ENCODE measurements at places on chromosomes 11 and 22. TPM values are rescaled to one million over a fixed set of nuclear protein-coding genes. Genes with fewer than 3 reads are reported as not detected.

- peak; percentile 73 for DNase-seq
Observed at GRCh38 chr11:11178671-11179638, 174.1 kb downstream of the CSNK2A3 start.

DNA sequence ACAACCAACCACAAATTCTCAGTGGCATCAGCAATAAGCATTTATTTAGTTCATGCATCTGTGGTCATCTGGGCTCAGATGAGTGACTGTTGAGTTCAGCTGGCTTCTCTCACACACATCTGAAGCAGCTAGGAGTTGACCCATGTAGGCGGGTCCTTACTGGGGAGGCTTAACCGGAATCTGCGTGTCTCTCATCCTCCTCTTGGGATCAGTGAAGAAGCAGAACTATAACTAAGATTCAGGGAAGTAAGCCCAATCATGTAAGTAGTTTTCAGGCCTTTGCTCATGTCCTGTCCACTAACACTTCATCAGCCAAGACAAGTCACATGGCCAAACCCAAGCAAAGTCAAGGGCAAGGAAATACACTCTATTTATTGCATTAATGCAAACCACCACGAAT lies 236.2 kb downstream of the C11orf87 start:
- DNase-seq: no peak

DNA sequence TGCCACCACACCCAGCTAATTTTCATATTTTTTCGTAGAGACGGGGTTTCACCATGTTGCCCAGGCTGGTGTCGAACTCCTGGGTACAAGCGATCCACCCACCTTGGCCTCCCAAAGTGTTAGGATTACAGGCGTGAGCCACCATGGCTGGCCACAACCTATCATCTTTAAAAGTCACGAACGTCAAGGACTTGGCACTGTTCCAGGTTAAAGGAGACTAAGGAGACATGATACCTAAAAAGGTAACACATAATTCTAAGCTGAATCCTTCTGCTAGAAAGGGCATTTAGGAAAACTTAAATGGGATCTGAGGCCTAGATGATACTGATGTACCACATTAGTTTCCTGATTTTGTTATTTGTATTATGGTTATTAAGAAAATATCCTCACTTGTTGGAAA lies 43.3 kb upstream of the SYT9 start:
- DNase-seq: no peak

- DNase-seq: no peak
Observed at GRCh38 chr11:69352166-69352565, 58.2 kb downstream of the MYEOV start.

The UCP3 gene
- 1.2 TPM for total RNA-seq

DNA sequence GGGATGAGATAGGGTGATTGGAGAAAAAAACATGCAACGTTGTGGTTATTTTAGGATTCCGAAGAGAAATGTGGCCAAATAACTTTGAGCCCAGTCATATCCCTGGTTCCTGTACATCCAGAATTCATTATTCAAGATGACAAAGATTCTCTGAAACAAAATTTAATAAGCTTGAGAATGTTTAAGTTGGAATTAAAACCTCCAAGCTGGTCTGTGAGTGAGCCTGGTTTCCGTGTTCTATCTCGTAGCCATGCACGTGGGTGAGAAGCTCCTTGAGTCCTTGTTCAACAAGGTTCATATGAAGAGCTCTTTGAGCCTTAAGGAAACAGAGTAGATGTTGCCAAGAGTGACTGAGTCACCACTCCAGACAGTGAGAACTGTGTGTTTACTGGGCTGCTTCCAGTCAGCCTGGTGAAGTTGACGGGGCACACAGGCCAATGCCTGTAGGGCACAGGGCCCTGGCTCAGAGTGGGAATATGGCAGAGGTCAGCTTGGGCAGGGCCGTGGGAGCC lies 206.5 kb downstream of the NAV2 start:
- peak; percentile 97 for DNase-seq

DNA sequence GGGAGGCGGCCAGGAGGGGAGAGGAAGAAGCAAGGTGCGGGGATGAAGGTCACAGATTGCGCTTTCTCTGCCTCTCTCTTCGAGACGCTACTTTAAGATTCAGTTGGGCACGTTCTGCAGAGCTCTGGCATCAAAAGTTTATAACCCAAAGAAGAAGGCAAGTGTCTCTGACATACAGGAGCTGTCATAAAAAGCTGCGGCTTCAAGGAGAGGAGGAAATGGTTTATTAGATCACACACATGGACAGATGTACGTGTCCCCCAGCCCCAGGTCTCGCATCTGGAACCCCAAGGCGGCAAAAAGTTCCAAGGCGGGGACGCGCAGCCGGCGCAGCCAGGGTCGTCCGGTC lies 589.0 kb downstream of the OPCML start:
- no peak for DNase-seq

The GRAMD1B gene
- total RNA-seq: 82.1 TPM

DNA sequence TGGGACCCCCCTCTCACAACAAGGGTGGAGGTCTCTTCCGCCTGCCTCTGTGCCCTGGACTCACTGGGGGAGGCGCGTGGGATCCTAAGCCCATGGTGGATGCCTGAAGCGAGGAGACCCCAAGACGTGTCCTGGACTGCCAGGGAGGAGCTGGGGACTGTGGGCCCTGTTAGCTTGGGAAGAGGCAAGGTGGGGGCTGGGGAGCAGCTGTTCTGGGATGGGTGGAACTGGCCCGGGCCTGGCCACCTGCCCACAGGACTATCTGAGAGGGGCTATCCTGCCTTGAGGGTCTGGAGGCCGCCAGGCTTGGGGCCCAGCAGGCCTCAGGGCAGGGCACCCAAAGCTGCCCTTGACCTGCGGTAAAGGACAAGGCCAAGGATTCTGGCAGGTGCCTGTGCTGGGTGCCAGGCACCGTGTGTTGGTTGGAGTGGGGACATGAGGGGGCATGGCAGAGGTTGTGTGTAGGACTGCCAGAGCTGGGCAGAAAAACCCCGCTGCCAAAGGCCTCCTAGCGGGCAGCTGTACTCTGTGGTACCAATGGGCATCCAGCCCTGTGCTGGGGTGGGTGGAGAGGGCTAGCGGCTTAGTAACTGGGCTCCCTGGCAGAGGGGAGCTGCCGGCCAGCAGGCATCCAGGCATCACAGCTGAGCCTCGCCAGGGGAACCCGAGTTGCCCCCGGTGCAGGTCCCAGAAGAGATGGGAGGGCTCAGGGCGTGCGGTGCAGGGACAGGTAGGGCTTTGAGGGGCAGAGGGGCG lies 670 bp downstream of the LSP1 start:
- DNase-seq: no peak

The SUSD2 gene
- total RNA-seq: 1.6 TPM

The USP2 gene
- total RNA-seq: 1.8 TPM

DNA sequence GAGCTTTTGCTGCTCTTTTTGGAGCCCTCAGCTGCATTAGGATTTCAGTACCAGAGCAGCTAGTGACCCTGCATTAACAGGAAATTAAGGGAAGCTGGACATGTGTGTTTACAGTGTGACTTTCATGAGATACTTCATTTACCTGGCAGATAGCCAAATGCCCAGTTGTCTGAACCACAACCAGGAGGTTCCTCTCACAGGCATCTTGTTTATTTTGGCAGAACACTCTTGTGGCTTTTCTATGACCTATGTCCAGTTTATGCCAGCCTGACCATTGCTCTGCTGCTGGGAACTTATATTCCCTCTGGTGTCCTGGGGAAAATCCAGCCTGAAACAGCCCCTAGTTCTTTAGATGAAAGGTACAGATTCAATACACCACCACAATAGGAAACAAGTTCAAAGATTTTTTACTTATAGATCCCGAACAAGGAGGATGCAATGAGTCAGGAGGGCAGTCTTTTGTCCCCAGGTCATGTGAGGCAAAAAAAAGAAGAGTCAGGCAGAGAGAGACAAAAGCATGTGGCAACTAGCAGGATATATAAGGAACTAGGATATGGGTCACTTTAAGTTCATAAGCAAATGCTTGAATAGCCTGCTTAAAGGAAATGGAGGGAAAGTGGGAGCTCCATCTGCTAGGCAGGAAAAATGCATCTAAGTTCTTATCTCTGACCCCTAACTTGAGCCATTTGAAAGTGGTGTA lies 379.3 kb downstream of the INSC start:
- peak; percentile 7 for DNase-seq

- no peak for DNase-seq
Observed at GRCh38 chr11:35515224-35515623, 10.2 kb downstream of the PAMR1 start.

DNA sequence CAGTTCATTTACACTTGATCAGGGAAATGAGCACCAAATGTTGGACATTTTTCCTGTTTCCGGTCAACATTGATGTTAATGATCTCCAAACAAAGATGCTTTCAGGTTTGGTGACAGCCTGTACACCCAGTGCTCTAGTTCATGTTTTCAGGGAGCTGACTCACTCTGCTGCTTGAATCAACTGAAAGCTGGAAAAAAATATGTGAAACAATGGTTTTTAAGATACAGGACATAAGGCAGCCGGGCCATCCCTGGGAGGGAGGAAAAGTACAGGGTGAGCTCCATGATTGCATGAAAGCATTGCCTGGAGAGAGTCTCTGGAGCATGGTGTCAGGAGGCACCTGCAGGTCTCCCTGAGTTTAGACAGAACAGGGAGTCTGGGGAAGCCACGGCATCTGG lies 259.6 kb downstream of the TBC1D22A start:
- no peak for DNase-seq

DNA sequence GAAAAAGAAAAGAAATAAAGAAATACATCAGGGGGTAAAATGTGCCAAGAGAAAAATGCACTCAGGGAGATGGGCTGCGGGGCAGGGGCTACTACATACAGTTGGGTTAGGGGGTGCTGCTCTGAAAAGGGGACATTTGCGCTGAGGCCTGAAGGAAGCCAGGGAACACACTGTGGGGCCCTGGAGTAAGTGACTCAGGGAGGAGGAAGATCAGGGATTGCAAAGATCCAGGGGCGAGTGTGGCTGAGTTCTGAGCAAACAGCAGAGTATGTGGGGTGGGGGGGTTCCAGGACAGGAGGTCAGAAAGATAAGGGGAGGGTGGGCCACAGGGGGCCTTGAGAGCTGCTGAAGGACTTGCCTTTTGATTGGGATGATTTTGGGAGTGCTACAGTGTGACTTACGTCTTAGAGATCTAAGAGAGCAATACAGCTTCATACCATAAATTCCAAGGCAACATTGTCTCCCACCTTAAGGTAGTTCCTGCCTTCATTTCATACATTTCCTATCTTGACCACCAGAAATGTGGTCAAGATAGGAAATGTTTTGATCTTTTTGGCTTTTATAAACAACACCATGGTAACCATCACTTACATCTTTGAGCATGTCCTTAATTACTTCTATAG lies 5.8 kb downstream of the A4GALT start:
- no peak for DNase-seq

The FAR1 gene
- 31.6 TPM for total RNA-seq

All from PC-3 (cell line).